ENCODE measurements at places on chromosomes 5 and 9. TPM values are rescaled to one million over a fixed set of nuclear protein-coding genes. Genes with fewer than 3 reads are reported as not detected.

BSPRY gene
- not detected for polyA plus RNA-seq

PCDHA10 gene
- polyA plus RNA-seq, result 0.01 TPM

GMCL2 gene
- polyA plus RNA-seq, result not detected

PSAT1 gene
- polyA plus RNA-seq, result 200 TPM

SLC1A1 gene
- polyA plus RNA-seq, result 0.63 TPM

CDX1 gene
- not detected for polyA plus RNA-seq

ZNF79 gene
- 5.1 TPM for polyA plus RNA-seq

LCN1 gene
- polyA plus RNA-seq, result not detected

NUTM2G gene
- not detected for polyA plus RNA-seq

GAS1 gene
- 0.03 TPM for polyA plus RNA-seq

OR1J2 gene
- 0.21 TPM for polyA plus RNA-seq

SVEP1 gene
- polyA plus RNA-seq, result 1.5 TPM

ANKRD31 gene
- 0.15 TPM for polyA plus RNA-seq

CCL27 gene
- polyA plus RNA-seq, result 0.16 TPM

PCBD2 gene
- 10.9 TPM for polyA plus RNA-seq

AK8 gene
- 0.63 TPM for polyA plus RNA-seq

CKMT2 gene
- not detected for polyA plus RNA-seq

MYMK gene
- polyA plus RNA-seq, result not detected

PCDHA1 gene
- polyA plus RNA-seq, result 0.18 TPM

SPTAN1 gene
- polyA plus RNA-seq, result 128 TPM

CD180 gene
- 0.01 TPM for polyA plus RNA-seq

SV2C gene
- polyA plus RNA-seq, result not detected

DYNC2I2 gene
- polyA plus RNA-seq, result 117 TPM

DBH gene
- polyA plus RNA-seq, result not detected

SPAG8 gene
- 0.71 TPM for polyA plus RNA-seq

DMRT3 gene
- not detected for polyA plus RNA-seq

ADAMTS6 gene
- polyA plus RNA-seq, result 0.51 TPM

Data from A549 (cell line).